ENCODE measurements at places on chromosomes 3 and 15. TPM values are rescaled to one million over a fixed set of nuclear protein-coding genes. Genes with fewer than 3 reads are reported as not detected.

- no peak for DNase-seq
Observed at GRCh38 chr15:60275624-60276023, 122.2 kb downstream of the ANXA2 start.

DNA sequence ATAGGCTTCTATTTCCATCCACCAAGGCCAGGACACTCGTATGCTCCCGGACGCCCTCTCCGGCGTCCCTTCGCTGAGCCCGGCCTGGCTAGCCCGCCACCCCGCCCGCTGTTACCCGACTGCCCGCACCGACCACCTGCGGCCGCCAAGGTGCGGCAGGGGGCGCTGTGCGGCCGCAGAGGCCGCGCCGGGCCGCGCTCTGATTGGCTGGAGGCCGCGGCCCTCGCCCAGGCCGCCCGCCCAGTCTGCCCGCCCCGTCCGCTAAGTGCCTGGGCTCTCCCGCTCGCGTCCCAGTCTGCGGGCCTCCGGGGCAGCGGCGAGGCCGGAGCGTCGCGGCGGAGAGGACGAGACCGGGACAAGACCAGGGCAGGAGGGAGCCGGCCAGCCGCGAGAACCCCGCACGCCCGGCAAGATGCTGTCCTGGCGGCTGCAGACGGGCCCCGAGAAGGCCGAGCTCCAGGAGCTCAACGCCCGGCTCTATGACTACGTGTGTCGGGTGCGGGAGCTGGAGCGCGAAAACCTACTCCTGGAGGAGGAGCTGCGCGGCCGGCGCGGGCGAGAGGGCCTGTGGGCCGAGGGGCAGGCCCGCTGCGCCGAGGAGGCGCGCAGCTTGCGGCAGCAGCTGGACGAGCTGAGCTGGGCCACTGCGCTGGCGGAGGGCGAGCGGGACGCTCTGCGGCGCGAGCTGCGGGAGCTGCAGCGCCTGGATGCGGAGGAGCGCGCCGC is at the start of gene SYNM:
SYNM (plus strand) TSS at position 293 of the 726 bp plus-strand sequence; CDS start at position 413, 120 bp downstream.
- no peak for DNase-seq

- DNase-seq = no peak
Observed at GRCh38 chr15:66622591-66623022, 56.8 kb upstream of the LCTL start.

DNA sequence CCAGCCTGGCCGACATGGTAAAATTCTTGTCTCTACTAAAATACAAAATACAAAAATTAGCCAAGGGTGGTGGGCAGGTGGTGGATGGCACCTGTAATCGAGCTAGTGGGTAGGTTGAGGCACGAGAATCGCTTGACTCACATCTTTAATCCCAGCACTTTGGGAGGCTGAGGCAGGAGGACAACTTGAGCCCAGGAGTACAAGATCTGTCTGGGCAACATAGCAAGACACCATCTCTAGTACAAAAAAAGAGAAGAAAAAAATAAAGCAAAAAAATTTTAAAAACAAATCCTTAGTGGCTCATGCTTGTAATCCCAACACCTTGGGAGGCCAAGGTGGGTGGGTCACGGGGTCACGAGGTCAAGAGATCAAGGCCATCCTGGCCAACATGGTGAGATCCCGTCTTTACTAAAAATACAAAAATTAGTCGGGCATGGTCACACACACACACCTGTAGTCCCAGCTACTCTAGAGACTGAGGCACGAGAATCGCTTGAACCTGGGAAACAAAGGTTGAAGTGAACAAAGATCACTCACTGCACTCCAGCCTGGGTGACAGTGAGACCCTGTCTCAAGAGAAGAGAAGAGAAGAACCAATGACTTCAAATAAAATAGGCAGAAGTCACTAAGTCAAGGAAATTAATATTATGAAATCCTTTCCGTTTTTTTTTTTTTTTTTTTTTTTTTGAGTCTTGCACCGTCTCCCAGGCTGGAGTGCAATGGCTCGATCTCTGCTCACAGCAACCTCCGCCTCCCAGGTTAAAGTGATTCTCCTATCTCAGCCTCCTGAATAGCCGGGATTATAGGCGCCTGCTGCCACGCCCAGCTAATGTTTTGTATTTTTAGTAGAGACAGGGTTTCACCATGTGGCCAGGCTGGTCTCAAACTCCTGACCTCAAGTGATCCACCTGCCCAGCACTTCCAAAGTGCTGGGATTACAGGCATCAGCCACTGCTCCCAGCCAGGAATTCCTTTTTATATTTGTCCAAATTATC is 4.9 kb downstream of the RHOA start:
- no peak for DNase-seq

Gene BRPF1
- total RNA-seq = 35.7 TPM

DNA sequence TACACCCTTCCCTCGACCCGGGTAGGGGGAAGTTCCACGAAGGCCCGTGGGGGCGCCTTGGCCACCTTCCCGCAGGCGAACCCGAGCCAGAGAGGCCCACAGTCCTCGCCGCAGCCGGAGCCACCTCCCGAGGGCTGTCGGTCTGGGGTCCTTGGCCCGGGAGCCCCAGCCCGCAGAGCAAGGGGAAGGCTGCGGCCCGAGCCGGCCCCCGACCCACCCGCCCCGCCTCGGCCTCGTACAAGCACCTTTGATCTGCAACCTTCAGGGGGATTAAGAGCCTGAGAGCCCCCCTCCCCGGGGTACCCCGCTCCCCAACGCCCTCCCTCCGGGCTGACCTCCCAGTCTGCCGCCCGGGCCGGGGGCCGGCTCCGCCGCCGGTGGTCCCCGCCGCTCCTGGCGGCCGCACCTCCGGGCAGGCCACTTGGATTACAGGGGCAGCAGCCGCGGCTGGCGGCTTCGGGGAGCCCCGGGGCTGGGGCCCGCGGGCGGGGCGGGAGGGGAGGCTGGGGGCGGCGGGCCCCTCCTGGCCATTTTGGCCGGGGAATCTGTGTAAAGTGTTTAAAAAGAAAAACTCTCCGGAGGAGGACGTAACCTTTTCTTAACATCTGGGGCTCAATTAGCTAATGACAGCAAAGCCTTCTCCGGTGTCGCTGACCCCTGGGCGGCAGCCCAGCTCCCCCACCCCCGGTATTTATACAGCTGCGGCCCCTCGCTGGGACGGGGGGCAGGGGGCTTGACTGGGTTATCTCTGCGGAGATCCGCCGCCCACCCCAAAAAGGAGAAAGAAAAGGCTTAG is 40.2 kb downstream of the EPHB3 start:
- DNase-seq = no peak

DNA sequence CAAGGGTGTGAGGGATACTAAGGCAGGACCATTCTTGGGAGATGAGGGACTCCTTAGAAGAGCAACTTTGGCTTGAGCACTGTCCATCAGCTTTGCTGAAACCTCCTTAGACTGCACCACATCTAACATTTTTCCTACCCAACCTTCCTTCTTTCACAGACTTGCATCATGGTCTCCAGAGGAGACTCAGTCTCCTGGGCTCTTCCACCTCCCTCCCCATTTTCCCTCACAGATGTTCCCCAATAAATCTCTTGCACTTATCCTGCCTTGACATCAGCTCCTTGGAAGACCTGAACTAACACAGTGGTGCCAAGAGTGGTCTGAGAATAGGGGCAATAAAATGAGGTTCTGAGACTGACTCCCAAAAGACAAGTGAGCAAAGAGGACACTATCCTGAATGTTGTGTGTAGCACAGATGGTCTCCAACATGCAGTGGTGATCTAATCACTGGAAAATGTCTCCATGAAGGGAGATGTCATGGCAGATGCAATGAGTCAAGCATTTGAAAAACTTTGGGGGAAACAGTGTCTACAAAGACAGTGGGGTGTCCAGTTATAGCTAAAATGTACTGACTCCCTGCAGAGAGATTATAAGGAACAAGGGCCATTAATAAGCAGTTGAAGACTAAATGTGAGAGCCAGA is 26.0 kb upstream of the BOC start:
- no peak for DNase-seq

GRCh38 chr3:15186101-15186476 is 20.0 kb upstream of the CAPN7 start:
- no peak for DNase-seq

Gene GLDN
- total RNA-seq = 31.5 TPM

Gene OR5K2
- total RNA-seq = not detected

Gene MKRN2
- 33.1 TPM for total RNA-seq

Gene TPRG1
- 15.9 TPM for total RNA-seq

Gene WDR72
- not detected for total RNA-seq

DNA sequence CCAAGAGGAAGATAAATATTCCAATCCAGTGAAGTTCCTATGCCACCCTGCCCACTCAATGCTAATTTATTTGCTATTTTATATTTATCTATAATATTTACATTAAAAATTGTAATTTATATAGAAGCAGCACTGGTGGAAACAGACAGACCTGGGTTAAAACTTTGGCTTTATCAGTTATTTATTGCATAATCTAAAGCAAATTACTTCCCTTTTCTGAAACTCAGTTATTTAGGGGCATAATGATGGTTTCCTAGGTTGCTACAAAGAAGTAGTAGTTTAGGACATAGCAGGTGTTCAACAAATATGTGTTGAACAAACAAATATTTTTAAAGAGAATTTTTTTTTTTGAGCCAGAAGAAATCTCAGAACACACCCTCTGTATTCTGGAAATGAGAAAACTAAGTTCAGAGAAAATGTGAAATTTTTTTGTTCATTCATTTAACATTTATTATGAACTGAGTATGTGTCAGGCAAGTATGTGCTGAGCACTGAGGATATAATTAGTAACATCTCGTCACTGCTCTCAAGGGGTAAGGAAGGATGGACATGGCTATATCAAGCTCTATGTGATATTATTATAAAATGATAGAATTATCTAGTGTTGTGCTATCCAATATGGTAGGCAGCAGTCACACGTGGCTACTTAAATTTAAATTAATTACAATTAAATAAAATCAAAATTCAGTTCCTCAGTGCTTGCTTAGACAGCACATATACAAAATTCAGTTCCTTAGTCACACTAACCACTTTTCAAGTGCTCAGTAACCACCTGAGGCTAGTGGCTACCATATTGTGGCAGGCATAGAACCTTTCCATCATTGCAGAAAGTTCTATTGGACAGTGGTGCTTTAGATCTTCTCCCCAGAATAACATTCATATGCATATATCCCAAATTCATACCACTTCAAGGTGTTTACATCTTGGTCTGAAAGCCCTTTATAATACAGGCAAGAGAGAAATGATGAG is 7.0 kb upstream of the UBE2Q2 start:
- DNase-seq = no peak

DNA sequence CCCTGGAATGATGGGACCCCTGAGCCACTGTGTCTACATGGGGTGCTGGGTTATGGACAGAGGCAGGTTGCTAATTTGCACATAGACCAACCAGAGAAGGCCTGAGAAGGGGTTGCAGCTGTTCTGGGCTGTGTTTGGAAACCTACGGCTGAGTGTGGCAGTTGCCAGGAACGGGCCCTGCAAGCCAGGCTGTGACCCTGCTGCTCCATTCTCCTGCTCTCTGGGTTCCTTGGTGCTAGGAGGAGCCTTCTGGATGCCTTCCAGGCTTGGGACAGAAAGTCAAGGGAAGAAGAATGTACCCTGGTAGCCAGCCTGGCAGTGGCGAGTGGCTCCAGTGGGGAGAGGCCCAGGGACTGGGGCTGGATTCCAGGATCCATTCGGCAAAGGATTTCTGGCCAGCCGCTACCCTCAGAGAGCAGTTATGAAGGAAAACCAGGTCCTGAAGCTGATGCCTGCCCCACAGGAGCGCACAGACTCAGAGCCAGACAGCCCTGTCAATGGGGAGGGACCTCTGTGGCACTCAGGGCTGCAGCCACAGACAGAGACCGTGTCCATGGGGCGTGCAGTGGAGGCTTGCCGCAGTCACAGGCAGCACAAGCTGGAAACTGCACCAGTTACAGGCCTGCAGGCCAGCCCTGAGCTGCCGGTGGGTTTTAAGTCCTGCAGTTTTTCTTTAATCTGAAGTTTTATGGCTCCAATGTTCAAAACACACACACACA is 55.1 kb upstream of the ACAD9 start:
- DNase-seq = no peak

Gene IP6K1
- 41.3 TPM for total RNA-seq

DNA sequence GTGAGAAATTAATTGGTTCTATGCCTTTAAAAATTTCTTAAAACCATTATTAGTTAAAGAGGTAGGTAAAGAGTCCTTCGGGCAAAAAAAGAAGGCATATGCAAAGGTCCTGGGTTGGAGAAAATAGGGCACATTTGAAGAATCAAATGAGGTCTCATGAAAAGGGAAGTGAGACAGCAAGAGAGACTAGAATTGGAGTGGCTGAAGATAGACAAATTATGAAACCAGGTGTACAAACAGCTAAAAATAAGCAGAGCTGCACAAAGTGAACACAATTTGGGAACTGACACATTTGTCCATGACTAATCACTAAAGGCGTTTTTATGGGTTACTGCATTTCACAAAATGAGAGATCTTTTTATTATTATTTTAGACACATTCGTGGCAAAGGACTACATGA is 581.2 kb downstream of the PYDC2 start:
- no peak for DNase-seq

Gene TM4SF1
- 285 TPM for total RNA-seq

- DNase-seq = no peak
Observed at GRCh38 chr3:39573392-39573791, 105.9 kb downstream of the MOBP start.

- DNase-seq = no peak
Observed at GRCh38 chr3:1380926-1381646, 288.3 kb downstream of the CNTN6 start.

Gene SERPINI1
- total RNA-seq = 4.7 TPM

Gene CD200R1
- total RNA-seq = 2.3 TPM

- no peak for DNase-seq
Observed at GRCh38 chr3:176352716-176353334, 844.5 kb downstream of the TBL1XR1 start.

Gene ITPKA
- not detected for total RNA-seq

GRCh38 chr3:100081986-100082692 is 32.2 kb downstream of the FILIP1L start:
- no peak for DNase-seq

GRCh38 chr15:91699741-91700140 is 153.8 kb upstream of the SLCO3A1 start:
- no peak for DNase-seq

- no peak for DNase-seq
Observed at GRCh38 chr3:67386451-67386850, 268.0 kb downstream of the SUCLG2 start.

DNA sequence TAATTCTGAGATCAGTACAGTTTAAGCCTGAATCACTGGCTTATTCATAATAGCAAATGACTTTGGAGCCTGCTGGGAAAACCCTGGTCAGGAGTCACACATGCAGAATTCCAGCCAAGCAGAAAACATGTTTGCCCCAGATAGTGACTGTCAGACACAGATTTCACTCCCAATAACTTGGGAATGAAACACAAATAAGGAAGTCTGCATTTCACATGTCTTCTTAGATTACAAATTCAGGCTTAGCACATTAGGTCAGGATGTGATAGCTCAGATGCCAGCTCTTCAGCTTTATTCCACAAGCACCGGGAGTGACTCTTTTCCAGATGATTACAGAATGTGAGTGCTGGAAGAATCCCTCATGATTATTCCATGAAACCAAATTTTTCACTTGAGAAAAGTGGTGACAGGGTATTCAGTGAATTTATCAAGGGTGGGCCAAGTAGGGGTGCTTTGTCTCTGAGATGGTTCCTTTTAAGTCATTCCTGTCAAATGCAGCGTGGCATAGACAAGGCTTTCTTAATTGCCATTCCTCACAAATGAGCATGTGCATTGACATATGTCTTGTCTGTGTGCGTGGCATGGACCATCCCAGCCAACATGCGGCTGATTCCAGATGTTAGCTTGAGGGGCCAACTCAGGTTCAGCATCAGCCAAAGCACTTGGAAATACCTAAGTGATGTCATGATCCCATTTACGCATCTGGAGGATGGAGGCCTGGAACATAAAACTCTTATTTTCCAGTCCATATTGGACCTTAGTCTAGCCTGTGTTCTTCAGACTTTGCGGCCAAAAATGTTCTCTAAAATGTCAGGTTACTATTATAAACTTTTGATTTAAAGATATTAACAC is 191.0 kb downstream of the EPHB1 start:
- DNase-seq = no peak
